ENCODE measurements at places on chromosomes 1 and 21.

- DNase-seq: no peak
Measured at GRCh38 chr21:46131838-46132651, 23.3 kb downstream of the FTCD start.

GRCh38 chr1:76285578-76286135, 211.1 kb downstream of the ST6GALNAC3 start:
- no peak for DNase-seq

GRCh38 chr1:205343431-205344065, 13.2 kb downstream of the KLHDC8A start:
- no peak for DNase-seq

DNA sequence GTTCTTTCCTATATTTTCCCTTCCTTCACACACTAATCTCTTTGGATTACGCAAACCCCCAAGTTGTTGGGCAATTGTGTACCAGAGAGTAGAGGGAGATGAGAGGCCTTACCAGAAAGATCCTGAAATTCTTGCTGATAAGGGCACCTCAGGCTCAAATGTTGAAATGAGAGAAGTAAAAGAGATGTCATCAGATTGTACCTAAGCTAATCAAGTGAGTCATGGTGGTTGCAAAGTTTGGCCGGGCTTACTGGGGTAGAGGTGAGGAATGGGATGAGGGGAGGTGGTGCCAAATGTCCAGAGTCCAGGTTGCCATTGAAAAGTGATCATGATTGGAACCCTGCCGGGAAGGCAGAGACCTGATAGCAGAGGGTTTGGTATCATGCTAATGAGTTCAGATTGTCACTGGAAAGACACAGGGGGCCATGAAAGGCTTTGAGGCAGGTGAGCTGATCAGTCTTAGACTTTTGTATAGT, 43.1 kb downstream of the OPTC start:
- no peak for DNase-seq

GRCh38 chr1:203127666-203128430, at the start of gene ADORA1:
TSS of gene ADORA1 (plus strand) at chr1:203127726. CDS start at chr1:203128842, 1,116 bp downstream.
- DNase-seq: no peak

DNA sequence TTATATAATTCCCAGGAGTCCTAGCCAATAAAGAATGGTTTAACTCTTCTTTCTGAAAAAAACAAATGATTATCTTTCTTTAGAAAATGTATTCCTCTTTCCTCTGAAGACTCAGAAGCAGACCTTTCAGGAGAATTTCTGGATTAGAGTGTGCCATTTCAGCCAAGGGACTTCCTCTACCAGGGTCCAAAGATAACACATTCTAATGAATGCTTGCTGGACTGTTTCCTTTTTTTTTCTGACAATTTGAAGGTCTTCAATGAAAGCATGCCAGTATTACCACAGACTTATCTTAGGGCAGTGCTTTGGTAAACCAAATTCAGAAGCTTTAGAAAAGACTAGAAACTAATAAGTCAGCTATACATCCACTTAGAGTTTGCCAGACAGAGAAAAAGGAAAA, 80.5 kb downstream of the RERE start:
- DNase-seq: no peak

DNA sequence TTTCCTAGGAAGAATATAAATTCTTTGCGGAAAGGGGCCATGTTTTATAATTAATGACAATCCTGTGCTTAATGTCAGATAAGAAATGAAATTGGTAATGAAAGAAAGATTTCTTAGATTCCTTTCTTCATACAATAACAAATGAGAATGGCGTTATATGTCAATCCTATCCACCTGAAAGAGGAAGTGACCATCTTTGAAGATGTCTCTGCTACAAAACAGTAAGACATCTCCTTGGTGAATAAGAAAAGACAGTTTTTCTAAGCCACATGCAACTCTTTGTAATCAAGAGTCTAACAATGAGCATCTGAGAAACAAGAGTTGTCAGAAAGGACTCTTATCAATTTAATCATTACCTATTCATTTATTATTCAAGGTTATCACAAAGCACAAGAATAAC, 286.0 kb downstream of the VAV3 start:
- DNase-seq: no peak

DNA sequence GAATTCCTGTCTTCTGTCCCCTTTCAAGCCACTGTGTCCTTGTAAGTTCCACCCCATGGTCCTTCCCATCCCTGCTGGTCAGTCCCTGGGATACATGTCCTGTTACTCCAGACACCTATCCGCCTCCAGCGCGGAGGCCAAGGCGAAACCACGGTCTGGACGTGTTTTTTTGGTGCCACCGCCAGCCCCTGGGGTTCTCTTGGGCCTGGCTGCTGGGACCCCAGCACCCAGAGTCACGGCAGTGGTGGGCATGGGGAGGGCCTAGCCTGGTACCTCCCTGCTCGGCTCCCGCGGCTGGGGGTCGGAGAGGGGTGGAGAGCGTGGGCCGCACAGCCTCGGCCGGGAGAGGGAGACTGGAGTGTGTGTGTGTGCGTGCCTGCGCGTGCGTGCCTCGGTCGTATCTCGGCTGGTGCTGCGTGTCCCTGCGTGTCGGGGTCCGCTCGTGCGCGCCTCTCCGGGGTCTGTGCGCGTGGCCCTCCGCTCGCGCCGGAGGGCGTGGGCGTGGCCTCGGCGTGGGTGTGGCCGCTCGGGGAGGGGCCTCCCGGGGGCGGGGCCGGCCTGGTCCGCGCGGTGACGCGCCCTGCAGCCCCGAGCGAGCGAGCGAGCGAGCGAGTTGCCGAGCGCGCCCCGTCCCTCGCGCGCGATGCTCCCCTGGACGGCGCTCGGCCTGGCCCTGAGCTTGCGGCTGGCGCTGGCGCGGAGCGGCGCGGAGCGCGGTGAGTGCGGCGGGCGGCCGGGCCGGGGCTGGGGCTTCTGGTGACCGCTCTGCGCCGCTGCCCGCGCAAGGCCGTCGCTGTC, at the start of gene VWA1:
VWA1 (plus strand) TSS at position 585 of the 798 bp plus-strand sequence; CDS start at position 644, 59 bp downstream.
- no peak for DNase-seq

GRCh38 chr1:237139732-237140131, 97.7 kb downstream of the RYR2 start:
- no peak for DNase-seq

DNA sequence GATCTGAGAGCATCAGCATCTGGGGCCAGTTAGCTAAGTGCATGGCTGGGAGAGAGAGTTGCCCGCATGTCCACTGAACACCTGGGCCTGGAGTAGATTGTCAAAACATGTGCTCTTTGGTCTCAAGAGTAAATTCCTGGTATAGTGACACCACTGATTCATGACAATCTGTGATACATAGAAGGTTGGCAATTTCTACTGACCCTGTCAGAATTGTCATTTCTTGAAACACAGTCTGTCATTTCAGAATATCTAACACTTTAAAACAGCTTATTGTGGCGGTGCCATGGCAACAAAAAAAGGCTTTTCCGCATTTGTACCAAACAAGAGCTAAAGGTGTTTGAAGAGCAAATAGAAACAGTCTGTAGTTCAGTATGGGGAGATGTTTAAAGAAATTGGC, 186.4 kb upstream of the FAM78B start:
- DNase-seq: no peak

DNA sequence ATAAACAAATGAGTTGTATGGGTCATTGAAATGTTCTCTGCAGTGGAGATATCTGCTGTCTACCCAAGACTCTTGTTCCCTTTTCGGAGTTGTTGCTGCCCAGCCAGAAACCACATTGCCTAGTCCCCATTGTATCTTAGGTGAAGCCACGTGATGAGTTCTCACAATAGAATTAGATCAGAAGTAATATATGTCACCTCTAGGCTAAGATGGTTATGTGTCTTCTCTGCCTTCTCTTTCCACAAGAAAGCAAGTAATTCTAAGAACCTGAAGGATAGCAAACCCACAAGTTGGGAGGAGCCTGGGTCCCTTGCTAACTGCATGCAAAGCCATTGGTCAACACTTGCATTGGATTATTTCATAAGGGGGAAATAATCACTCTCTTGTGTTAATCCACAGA, 76.6 kb downstream of the ADCY10 start:
- DNase-seq: no peak

DNA sequence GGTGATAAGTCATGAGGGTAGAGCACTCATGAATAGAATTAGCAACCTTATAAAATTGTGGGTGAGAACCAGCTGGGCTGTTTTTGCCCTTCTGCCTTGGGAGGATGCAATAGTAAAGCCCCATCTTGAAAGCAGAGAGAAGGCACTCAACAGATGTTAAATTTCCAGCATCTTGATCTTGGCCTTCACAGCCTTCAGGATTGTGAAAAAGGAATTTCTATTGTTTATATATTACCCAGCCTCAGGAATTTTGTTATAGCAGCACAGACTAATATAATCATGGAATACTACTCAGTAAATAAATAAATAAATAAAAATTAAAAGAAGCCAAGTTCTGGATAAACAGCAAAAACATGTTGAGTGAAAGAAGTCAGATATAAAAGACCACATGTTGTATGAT, 175.2 kb downstream of the KCNT2 start:
- DNase-seq: no peak

GRCh38 chr1:226939438-226940028, 561 bp upstream of the COQ8A start:
- DNase-seq: peak; percentile 51

- DNase-seq: peak; percentile 96
Measured at GRCh38 chr1:154973344-154974101, 958 bp upstream of the CKS1B start.

DNA sequence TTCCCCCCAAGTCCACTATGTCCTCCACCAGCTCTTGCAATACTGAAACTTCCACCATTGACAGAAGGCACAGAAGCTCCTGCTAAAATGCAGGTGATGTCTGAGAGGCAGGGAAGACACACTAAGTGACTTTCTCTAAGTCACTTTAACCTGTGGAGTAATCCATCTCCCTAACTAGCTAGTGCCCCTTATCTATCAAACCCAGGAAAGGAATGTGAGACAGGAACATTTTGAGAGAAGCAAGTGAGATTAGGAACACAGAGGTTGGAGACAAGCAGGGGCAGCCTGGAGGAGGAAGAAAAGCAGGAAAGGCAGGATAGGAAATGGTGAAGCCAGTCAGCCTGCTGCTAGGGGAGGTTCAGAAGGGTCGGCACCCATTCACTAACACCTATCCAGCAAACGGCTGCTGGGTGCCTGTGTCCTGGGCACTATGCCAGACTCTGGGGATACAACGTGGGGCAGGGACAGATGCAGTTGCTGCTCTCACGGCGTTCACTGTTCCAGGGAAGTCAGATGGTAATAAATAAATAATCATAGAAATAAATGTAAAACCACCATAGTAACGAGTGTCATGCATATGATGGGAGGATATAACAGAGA, 7.0 kb downstream of the GPA33 start:
- DNase-seq: no peak

GRCh38 chr1:44911026-44911425, 68.0 kb upstream of the PTCH2 start:
- DNase-seq: no peak

DNA sequence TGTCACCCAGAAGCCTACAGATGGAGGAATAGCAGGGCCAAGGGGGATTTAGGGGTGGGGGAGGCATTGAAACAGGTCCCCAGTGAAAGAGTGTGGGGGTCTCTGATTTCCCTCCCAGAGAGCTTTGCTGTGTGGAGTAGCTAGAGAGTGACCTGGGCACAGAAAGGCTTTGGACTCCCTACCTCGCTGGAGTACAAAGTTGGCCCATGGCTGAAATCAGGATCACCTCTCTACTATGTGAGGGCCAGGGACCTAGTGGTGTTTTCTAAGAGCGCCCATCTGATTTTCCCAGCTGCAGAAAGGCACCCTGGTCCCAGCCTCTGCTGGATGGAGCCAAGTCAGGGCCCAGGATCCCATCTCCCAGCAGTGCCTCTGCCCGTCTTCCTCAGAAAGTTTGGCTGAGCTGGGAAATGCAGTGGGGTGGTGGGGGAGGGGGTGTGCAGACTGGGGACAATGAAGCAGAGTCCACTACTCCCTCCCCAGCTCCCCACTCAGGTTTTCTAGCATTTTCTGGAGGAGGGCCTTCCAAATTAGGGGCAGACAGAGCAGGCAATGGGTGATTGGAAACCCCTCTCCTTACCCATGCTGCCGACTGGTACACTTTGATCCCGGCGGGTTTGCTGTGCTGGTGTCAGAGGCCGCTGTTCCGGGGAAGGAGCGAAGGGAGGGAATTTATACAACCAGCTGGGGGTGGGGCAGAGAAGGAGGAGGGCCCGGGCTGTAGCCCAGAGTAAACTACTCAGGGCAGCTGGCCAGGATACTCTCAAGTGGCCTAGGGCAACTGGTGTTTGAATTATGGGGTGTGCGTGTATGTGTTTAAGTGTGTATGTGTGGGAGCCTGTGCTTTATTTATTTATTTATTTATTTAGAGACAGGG, at the start of gene SELENBP1:
SELENBP1 (minus strand) TSS at position 648 of the 877 bp plus-strand sequence; CDS start at position 584, 64 bp downstream.
- DNase-seq: peak; percentile 8

GRCh38 chr1:181192316-181192715, 103.8 kb downstream of the IER5 start:
- DNase-seq: no peak

DNA sequence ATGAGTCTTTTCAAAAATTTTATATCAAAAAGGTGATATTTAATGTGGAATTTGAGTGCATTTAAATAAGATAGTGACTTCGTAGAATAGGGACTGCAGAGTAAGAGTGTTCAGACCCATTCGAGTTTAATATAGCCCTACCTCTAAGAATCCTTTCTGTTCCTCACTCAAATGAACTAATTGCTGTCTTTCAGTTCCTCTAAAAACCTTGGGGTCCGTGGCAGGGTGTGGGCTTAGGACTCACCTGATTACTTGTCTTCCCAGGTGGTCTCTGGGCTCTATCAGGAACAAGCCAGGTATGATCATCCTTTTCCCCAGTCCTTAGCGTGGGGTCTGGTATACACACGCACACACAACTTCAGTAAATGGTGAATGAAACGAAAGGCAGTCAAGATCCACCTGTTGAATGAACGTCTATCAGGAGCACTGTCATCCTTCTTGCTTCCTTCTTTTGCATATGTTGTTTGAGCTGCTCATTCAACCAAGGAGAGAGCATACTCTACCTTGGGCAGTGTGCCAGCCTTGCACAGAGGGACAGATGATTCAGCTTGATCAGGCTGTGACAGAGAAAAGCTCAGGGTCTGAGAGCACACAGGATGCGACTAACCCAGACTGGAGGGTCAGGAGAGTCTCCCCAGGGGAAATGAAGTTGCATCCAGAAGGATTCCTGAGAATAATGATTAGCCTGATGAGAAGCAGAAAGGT, 1.2 kb upstream of the RNF11 start:
- DNase-seq: no peak

GRCh38 chr1:33477451-33477850, 5.0 kb downstream of the ZSCAN20 start:
- DNase-seq: no peak

GRCh38 chr21:25638660-25639550, at the start of gene JAM2:
TSS of gene JAM2 (plus strand) at chr21:25639258. CDS start at chr21:25639822, 564 bp downstream.
- DNase-seq: peak; percentile 60

GRCh38 chr21:35222021-35222420, 172.9 kb upstream of the RUNX1 start:
- DNase-seq: no peak

DNA sequence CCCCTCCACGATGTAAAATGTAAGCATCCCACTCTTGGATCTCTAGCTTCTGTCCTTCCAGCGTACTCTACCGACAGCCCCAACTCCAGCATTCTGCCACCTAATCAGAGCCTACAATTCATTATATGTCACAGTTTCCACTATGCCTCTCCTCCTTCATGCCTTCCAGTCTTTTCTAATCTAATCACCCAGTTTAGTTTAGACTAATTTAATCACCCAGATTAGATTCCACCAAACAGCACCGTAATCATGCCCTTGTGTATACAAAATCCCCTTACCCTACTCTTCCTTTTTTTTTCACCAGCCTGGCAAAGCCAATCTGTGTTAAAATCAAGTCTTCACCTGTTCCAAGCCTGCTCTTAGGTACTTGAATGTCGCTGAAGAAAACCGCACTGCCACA, 49.8 kb upstream of the KANK4 start:
- no peak for DNase-seq

Data from HS-27A (cell line).